ENCODE measurements at places on chromosomes 6 and 20.

DNA sequence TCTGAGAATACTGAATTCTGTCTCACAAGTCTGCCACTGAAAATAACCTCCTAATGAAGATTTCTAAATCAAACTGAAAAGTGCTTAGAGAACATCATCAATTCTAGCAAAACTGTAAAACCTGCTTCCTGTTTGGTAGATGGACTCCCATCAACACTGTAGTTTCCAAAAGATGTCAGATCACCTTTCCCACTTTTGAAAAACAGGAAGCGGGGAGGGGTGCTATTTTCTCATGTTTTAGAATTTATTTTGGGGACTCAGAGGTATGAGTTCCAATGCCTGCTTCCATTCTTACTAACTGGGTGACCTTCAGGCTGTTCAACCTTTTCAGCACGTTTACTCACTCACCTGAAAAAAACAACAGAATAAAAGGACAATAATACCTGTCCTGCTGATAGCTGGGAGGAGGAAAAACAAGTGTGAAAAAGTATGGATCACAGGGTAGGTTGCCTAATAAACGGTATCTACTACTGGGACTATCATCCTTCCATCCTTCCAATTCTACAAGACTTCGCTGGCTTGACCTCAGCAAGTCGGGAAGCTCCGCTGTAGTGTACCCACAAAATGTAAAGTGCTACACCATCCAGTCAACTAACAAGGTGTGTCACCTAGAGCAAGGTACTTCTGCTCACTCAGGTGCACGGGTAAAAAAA, 1.1 kb downstream of the ATP5F1E start:
- no peak for DNase-seq

- peak; percentile 41 for DNase-seq
These were observed 13.5 kb downstream of the HAO1 start for GRCh38 chr20:7926767-7927166.

DNA sequence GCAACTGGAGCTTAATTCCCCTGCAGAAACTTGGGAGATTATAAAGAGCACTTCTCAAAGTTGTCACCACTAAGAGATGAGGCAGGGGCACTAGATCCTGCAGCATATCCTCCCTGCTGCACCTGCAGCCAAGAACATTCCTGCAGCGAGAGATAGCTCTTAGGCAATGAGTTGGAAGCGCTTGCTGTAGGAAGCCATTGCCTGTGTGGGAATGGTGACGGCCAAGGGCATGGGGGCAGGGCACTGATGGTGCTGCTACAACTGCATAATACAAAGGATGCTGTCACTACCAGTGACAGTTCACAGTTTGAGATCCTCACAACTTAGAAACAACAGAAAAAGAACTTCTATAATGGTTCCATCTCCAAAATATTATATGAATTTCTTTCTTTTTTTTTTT, 89.9 kb downstream of the CDS2 start:
- no peak for DNase-seq

GRCh38 chr6:3490625-3490980, 33.8 kb upstream of the SLC22A23 start:
- peak; percentile 90 for DNase-seq

DNA sequence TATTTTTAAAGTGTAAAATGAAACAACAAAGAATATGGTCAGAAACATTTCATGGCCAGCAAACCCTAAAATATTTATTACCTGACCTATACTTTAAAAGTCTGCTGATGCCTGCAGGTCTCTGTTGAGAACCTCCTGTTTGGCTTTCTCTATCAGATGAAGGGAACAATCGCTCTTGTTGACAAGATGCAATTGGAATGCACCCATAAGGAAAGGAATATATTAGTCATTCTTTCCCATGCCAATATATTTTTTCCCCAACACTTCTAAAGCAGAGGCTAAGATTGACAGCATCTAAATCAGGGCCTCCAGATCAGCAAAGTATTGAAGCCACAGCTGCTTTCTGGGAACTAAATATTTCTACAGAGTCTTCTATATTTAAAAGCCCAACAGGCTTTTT, 897.8 kb downstream of the EPHA7 start:
- DNase-seq, result no peak

GRCh38 chr6:44965708-44966107, 362.4 kb upstream of the RUNX2 start:
- DNase-seq, result no peak

- DNase-seq, result no peak
These were observed 20.2 kb upstream of the HLA-DOA start for GRCh38 chr6:33029328-33030184.

- DNase-seq, result no peak
These were observed 5.2 kb upstream of the BACH2 start for GRCh38 chr6:90301816-90302215.

GRCh38 chr6:14459315-14459714, 341.7 kb downstream of the CD83 start:
- peak; percentile 34 for DNase-seq

DNA sequence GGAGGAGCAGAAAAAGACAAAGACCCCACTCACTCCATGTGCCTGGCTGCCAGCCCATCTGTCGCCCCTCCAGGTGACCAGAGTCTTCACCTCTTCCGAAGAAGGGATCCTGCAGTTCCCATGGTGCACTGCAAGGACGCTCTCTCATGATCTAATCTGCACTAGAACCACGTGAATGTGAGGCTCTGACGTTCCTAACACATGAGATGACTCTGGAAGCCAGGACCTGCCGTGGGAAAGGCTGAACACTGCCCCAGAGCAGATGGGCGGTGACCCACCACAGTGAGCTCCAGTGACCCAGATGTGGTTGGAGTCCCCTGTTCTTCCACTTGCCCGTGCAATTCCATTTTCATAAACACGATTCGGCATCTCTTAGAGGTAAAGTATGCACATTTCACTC, 39.6 kb upstream of the PDE10A start:
- DNase-seq, result no peak

DNA sequence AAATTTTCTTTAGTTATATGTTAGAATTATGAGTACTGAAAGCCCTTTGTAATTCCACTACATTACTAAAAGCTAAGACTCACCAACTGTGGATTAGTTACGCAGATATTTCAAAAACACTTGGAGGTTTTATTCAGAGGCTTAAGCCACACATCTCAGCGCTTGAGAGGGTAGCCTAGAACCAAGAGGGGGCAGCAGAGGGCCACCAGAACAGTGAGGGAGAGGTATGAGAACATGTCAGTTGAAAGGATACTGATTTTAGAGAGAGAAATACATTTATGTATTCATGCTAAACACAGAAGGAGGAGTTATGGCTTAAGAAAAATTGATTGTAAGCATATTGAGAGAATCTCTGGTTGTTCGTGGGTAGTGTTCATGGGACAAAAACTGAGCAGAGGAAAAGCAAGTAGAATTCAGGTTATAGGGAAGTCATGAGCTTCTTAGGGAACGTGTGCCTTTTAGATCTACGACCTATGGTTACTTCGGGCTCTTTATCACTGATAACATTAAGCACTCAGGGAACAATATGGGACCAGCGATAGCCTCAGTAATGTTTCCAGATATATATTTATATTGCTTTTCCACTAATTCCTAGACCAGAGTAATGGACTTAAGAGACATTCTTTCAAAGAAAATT, 20.4 kb upstream of the SERINC1 start:
- DNase-seq, result peak; percentile 64

DNA sequence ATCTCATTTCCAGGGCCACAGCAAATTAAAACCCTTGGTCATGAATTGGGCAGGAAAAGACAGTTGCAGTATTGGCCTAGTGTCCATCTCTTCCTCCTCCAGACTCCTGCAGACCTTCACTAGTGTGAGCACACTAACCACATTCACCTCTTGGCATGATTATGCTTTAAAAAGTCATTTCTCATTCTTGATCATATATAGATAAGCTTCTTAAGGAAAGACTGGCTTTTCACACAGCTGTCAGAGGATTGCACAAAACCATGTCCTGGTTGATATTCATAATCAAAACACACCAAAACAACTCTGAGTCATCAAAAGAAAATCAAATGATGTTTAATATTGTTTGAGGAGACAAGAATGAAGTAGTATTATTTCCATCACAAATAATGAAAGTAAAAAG, 52.1 kb downstream of the TMEM200A start:
- peak; percentile 39 for DNase-seq

DNA sequence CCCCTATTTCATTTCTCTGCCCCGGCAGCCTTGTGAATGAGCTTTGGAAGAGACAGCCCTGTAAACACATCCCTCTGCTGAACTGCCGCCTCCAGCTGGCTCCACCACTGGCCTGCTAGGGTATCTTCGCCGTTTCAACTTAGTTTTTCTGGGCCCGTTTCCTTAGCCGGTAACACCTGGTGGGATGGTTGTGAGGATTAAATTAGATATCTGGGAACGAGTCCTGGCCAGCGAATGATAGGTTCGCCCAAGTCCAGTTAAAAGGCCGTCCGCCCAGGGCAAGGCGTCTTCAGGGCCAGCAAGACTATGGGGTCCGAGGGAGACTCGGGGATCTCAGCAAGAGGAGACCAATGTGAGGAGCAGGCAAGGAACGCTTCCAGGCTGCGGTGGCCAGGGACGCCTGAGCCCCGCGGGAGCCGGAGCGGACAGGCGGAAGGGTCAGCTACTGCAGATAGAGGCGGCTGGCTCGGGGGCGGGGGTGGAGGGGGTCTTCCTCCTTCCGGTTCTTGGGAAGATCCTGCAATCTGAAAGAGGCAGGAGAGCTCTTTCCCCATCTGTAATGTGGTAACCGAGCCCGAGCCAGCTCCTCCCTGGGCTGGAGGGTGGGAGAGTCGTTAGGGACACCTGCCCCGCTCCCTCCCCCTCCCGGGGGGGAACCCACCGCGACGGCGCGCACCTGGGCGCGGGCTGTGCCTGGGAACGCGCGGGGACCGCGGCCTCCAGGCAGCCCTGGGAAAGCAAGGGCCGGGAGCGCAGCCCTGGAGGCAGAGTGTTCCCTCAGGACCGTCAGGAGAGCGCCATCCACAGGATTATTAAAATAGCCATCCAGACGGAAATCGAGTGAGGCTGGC, 4.5 kb upstream of the PTCRA start:
- no peak for DNase-seq

GRCh38 chr20:62765021-62765420, 31.3 kb upstream of the MRGBP start:
- DNase-seq, result no peak

DNA sequence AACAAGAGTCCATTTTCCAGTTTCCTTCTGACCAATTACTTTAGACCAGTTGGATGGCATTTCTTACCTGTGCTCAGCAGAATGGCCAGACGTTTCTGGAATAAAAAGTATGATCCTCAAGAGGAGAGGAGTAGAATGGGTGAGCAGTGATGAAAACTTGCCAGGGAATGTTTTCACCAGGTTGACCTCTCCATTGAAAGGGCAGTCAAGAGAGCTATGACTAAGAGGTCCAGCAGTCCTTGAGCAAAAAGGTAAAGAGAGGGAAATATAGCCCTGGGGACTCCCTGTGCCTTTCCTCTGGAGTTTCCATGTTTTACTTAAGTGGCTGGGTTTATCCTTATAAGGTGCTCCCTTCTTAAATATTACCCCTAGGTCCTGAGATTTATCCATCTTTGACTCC, 210.9 kb downstream of the TBX18 start:
- DNase-seq, result no peak

- DNase-seq, result no peak
These were observed 184.1 kb upstream of the ARID1B start for GRCh38 chr6:156593127-156593526.

GRCh38 chr20:38255393-38255792, 5.1 kb downstream of the KIAA1755 start:
- no peak for DNase-seq

DNA sequence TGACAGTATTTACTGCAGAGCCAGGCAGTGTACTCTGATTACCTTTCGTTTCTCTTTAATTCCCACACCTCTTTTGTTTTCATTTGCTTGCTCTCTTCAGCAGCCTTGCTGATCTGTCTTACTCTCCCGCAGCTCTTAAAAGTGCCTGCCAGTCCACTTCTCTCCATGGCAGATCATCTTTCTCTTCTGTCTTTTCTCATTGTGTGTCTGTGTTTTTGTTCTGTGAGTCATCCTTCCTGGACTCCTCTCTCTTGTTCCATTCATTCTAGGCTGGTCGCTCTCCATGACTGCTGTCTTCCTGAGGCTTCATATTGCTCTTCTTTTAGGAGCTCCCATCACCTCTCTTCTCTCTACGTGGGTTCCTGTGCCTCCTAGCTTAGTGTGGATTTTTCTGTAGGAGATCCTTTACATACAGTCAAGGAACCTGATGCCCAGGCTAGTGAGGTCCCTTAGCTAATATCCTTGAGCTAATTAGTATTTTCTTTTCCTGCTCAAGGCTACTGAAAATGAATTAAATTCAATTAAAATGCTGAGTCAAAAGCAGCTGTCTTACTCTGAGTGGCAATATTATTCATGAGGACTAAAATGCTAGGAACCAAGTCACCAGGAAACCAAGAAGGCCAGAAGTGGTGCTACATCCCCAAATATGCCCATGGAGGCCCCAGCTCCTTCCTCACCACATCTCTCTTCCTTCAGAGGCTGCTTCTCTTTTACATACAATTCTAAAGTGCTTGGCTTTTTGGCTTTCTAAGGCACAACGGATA, 86.1 kb downstream of the SLX4IP start:
- peak; percentile 87 for DNase-seq

DNA sequence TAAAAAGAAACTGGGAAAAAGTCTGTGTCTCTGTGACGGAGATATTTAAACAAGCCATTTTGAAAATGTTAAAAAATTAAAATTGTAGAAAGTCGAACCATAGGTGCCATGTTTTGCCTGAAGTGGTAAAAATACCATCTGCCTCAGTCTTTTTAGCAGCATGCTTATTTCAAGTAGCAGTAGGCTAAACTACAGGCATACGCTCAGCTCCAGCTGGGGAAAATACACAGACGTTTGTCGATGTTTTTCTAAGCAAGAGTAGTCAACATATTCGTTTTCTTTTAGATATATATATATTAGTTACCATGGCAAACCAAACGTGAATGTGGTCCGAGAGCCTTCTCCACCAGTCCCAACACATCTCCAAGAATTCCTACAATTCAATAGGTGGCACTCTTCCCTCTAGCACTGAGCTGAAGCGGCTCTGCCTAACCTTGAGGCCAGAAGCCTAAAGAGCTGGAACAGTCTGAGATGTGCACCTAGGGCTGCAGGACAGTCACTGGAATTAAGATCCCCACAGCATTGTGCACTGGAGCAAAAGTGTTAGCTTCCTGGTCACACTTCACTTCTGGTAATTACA, 70.2 kb upstream of the BEND3 start:
- DNase-seq, result peak; percentile 6

DNA sequence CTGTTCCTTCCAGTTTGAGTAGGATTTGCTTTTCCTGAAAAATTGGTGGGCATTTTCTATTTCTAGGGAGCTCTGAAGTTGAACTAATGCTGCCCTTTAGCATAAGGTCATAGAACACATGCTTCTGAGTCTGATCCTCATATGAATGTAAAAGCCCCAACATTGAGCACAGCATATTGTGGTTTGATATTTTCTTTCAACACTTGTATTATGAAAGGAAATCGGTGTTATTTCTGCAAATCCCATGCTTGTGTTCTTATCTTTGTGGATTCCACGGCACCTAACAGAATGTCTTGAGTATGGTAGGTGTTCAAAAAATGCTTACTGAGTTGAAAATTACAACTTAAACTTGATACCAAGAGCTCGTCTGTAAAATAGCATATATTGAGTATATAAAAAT, 85.8 kb downstream of the TRMT11 start:
- DNase-seq, result no peak

Data from fibroblast of skin of right biceps (primary cell).